Spinal cord (tissue), 10 donors: ENCODE measurements at places on chromosomes 3 and 15. TPM values are rescaled to one million over a fixed set of nuclear protein-coding genes. Genes with fewer than 3 reads are reported as not detected.

Gene BCHE
- 41.0 TPM for total RNA-seq

Gene PLA2G4D
- 0.06 TPM for total RNA-seq

Gene UROC1
- 0.06 TPM for total RNA-seq

GRCh38 chr15:24718289-24719082, 42.9 kb downstream of the NPAP1 start:
- no peaks in the 10 kb centered on the region for H3K4me1 ChIP-seq
- no peaks in the 10 kb centered on the region for H3K36me3 ChIP-seq
- H3K27ac ChIP-seq = no peak overlapping the region
- no peaks in the 10 kb centered on the region for H3K27me3 ChIP-seq
- no peak for DNase-seq

DNA sequence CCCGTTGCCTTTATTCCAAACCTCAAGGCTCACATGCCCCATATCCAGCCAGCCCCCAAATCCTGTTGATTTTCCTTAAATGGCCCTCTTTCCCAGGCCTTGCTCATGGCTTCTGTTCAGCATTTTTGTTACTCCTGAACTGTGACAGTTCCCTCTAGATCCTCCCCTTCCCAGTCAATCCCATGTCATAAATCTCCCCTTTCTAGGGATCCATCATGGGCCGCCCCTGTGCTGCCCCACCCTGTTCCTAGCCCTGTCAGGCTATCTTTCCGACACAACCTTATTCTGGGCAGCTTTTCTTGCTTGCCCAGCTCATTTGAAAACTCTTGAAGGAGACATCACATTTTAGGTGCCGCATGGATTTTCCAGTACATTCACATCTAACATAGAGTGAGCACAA, 84.8 kb downstream of the TLE3 start:
- DNase-seq = no peak
- no peak overlapping the region for H3K27ac ChIP-seq
- H3K4me3 ChIP-seq = no peak overlapping the region
- peaks cover 16% of the 10 kb centered on the region for H3K4me1 ChIP-seq
- no peaks in the 10 kb centered on the region for H3K36me3 ChIP-seq

- H3K4me3 ChIP-seq = no peak overlapping the region
- H3K27ac ChIP-seq = no peak overlapping the region
- H3K27me3 ChIP-seq = no peaks in the 10 kb centered on the region
- DNase-seq = no peak
- no peaks in the 10 kb centered on the region for H3K4me1 ChIP-seq
These were observed 17.3 kb upstream of the LRIG1 start for GRCh38 chr3:66518126-66518525.

GRCh38 chr3:164748626-164749025, 329.7 kb downstream of the SI start:
- no peak overlapping the region for H3K27ac ChIP-seq
- no peaks in the 10 kb centered on the region for H3K36me3 ChIP-seq
- H3K27me3 ChIP-seq = no peaks in the 10 kb centered on the region
- H3K4me1 ChIP-seq = no peaks in the 10 kb centered on the region
- H3K4me3 ChIP-seq = no peak overlapping the region
- no peak for DNase-seq

DNA sequence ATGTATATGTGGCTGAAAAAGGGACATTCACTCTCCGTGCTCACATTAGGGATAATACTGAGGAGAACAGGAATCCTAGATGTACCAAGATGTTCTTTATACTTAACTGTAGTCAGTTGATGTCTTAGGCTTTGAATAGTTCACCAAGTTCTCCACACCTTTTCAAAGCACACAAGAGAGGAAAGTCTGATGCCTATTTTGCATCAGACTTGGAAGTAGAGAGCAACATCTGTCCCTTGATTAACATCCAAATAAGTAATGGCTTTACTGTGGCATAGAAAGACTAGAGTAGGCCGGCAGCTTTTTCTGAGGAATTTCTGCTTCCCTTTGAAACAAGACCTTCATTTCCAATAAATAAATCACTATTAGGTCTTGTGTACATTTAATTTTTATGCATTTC, 34.0 kb downstream of the PIGB start:
- peaks cover 5% of the 10 kb centered on the region for H3K36me3 ChIP-seq
- no peak overlapping the region for H3K4me3 ChIP-seq
- H3K27me3 ChIP-seq = no peaks in the 10 kb centered on the region
- H3K27ac ChIP-seq = no peak overlapping the region
- no peaks in the 10 kb centered on the region for H3K4me1 ChIP-seq

DNA sequence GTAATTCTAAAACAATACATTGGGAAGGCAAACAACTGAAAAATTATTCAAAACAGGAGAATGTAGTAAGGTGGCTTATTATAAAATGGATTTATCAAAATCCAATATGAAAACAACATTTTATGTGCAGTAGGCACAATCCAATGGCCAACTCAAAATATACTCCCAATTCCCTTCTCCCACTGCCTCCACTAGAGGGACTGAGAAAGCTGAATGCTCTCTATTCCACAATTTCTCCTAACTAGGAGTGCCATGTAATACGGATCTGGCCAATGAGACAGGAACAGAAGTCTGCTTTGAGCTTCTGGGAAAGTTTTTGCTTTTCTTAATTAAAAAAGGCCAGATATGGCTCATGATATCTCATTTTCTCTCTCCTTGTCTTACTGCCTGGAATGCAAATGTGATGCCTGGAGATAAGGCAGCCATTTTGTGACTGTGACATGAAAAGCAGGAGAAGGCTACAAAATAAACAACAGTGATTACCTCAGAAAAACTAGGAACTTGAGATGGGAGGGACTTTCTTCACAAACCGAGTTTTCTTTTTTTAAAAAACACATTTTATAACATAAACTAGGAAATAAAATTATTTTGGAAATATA, 18.8 kb upstream of the VGLL4 start:
- H3K27ac ChIP-seq = no peak overlapping the region
- H3K4me3 ChIP-seq = no peak overlapping the region
- no peak for DNase-seq
- H3K27me3 ChIP-seq = no peaks in the 10 kb centered on the region
- no peaks in the 10 kb centered on the region for H3K36me3 ChIP-seq

DNA sequence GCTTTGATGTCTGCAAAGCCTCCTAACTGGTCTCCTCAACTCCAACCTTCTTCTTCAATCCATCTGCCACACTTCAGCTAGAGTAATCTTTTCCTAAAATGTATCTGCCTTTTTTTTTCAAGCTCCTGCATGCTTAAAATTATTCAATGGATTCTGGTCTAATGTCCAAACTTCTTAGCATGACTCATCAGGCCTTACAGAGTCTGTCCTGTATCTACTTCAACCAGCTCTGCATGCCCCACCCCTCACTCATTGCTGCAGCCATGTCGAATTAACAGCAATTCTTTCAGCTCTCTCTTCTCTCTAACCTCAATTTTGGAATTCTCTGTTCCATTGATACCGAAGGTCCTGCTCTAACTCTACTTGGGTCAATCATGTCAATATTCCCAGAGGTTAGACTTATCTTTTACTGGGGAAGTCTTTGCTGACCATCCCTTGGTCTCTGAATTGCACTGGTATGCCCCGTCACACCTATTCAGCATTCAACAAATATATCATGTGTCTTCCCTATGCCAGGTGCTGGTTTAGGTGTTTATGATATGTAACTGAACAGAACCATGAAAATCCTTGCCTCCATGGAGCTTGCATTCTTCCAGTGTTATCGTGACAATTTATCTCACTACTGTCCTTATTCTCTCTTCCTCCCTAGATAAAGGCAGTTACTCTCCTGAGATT, 88.5 kb upstream of the NANOGP8 start:
- H3K4me1 ChIP-seq = no peaks in the 10 kb centered on the region
- DNase-seq = no peak
- H3K27ac ChIP-seq = no peak overlapping the region
- no peaks in the 10 kb centered on the region for H3K27me3 ChIP-seq
- no peak overlapping the region for H3K4me3 ChIP-seq

GRCh38 chr15:46278486-46279090, 643.8 kb downstream of the SQOR start:
- no peak for DNase-seq
- H3K4me1 ChIP-seq = peaks cover 3% of the 10 kb centered on the region
- no peak overlapping the region for H3K27ac ChIP-seq
- no peaks in the 10 kb centered on the region for H3K27me3 ChIP-seq

GRCh38 chr3:14758297-14758696, 60.5 kb upstream of the FGD5 start:
- H3K36me3 ChIP-seq = peaks cover 3% of the 10 kb centered on the region
- no peak overlapping the region for H3K27ac ChIP-seq
- H3K27me3 ChIP-seq = no peaks in the 10 kb centered on the region
